ENCODE measurements at places on chromosomes 7 and 10.
A peak's percentile ranks its signal among the peaks of the same experiment; 100 is the strongest.

- DNase-seq: no peak
These were observed 273.4 kb upstream of the SORCS1 start for GRCh38 chr10:107437921-107438320.

- DNase-seq: no peak
These were observed 12.9 kb downstream of the LRRC20 start for GRCh38 chr10:70369498-70370018.

- no peak for DNase-seq
These were observed 42.9 kb downstream of the IDE start for GRCh38 chr10:92530891-92531535.

- no peak for DNase-seq
These were observed 93.5 kb downstream of the CNOT4 start for GRCh38 chr7:135416431-135416830.

- no peak for DNase-seq
These were observed 13.3 kb downstream of the CYP2W1 start for GRCh38 chr7:996079-996872.

GRCh38 chr7:135994466-135995205 lies 17.5 kb upstream of the MTPN start:
- DNase-seq: peak; percentile 35

DNA sequence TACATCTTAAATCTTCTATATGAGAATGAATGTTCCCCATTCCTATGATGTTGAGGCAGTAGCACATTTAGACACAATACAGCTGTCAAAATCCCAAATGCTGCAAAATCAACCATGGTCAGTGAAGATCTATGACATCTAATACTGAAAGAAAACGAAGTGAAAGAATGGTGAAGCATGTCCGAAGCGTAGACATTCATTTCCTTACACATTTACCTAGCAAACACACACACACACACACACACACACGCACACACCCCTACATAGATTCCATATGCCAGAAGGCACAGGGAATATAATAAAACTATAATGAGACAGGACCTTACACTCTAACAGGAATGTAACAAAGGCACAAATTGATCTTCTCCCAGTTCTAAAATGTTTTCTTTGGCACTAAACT lies 32.5 kb downstream of the CCDC6 start:
- no peak for DNase-seq
